ENCODE measurements at places on chromosomes 3 and 15.
A peak's percentile ranks its signal among the peaks of the same experiment; 100 is the strongest.

DNA sequence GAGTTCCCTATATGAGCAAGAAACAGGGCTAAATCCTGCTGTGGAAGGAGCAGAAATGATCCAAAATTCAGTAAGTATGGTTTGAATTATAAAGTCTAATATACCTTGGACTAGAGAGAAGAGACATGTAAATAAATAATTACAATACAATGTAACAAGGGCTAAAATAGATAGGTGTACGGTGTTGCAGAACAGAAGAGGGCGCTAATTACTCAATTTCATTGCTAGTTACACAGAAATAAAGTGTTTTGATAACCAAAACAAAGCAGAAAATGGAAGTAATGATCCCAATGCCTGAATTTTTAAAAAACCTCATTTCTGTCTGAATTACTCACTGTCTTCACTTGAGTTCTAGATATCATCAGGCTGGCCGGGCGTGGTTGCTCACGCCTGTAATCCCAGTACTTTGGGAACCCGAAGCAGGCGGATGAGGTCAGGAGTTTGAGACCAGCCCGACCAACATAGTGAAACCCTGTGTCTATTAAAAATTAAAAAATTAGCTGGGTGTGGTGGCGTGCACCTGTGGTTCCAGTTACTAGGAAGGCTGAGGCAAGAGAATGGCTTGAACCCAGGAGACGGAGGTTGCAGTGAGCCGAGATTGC lies 8.3 kb upstream of the PLCH1 start:
- DNase-seq: no peak

GRCh38 chr3:20853890-20854289 lies 667.9 kb upstream of the SGO1 start:
- no peak for DNase-seq

GRCh38 chr3:134149286-134149685 lies 101.4 kb downstream of the RYK start:
- DNase-seq: no peak

DNA sequence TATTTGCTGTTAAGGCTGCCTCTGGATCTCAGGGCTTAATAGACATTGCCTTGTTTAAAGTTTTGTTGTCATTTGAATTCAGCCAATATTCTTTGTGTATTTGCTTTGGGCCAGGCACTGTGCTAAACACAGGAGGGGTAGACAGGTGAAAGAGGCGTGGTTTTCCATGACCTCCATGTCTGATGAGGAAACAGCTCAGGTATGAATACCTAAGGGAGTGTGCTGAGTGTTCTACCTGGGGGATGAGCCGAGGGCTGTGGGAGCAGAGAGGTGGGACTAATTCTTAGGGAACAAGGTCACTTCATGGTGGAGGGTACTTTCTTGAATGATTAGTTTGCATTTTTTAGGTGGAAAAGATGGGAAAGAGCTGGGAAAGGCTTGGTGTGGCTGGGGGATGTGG lies 108.2 kb downstream of the THSD4 start:
- no peak for DNase-seq

- peak; percentile 58 for DNase-seq
Measured at GRCh38 chr15:90885432-90886290, 1.4 kb downstream of the FES start.

- no peak for DNase-seq
Measured at GRCh38 chr3:53084310-53085001, 38.6 kb upstream of the SFMBT1 start.

- DNase-seq: no peak
Measured at GRCh38 chr3:194773216-194773615, 87.5 kb downstream of the FAM43A start.

DNA sequence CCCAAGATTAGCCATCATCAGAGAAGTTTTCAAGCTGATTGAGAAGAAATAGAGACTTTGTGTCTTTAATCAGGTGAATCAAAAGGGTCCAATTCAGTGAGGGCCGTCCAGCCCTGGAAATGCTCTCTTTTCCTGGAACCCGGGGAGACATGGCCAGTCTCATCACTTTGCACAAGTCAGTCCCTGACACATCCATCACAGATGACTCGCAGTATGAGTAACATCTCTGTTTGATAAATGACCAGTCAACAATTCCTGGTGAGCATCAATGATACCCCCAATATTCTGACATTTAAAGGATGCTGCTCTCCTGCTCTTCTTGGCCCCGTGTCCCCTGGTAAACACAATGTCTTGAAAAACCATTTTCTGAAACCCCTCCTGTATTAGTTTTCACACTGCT lies 26.7 kb downstream of the C3orf20 start:
- no peak for DNase-seq

DNA sequence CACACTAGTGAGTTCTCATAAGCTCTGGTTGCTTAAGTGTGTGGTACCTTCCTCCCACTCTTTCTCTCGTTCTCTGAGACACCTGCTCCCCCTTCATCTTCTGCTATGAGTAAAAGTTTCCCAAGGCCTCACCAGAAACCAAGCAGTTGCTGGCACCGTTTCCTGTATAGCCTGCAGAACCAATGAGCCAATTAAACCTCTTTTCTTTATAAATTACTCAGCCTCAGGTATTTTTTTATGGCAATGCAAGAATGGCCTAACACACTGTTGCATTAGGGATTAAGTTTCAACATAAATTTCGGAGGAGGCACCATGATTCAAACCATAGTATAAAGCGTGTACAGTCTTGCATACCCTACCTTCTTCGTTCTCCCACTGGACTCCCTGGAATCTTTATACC lies 252.3 kb upstream of the CHRM5 start:
- no peak for DNase-seq

- DNase-seq: no peak
Measured at GRCh38 chr3:149512073-149512782, 37.7 kb downstream of the TM4SF4 start.

All from germinal center (tissue), 1 donor.